ENCODE measurements at places on chromosomes 6 and 20. TPM values are rescaled to one million over a fixed set of nuclear protein-coding genes. Genes with fewer than 3 reads are reported as not detected.

The SMLR1 gene
- not detected for total RNA-seq

The PHACTR1 gene
- total RNA-seq = 17.0 TPM

The DDR1 gene
- 9.1 TPM for total RNA-seq

The ANKRD66 gene
- not detected for total RNA-seq

The OR2H1 gene
- total RNA-seq = not detected

The HNF4A gene
- not detected for total RNA-seq

The FRMD1 gene
- total RNA-seq = not detected

All from glomerular endothelial cell (primary cell).